ENCODE measurements at places on chromosomes 3 and 15.

DNA sequence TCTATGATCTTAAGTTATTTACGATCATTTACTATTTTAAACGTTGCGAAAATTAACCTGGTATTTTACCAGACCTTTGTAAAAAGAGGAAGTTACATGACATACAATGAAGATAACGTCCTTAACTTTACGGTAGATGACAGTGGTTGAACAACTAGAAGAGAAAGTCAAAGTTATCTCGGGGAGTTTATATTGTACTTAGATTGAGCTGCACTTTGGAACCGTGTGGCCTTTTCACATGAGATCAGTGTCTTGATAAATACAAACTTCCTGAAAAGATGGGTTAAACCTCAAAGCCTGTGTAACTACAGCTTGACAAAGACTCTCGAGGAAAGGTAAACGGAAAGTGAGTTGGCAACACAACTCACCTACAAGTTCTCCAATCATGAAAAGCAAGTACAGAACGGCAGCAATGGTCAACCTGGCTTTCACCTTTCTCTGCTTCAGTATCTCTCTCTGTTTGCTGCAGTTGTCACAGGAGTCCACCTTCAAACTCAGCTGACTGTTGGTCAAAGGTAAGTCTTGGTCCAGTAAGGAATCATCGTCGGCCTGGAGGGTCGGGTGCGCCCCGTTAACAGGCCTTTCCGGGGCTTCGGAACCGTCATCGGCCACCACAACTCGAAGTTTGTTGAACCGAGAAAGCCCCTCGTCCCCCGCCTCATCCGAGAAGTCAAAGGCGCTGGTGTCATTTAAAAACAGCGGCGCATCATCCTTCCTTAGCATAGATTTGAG is 793 bp downstream of the SLC30A4 start:
- no peak for DNase-seq

DNA sequence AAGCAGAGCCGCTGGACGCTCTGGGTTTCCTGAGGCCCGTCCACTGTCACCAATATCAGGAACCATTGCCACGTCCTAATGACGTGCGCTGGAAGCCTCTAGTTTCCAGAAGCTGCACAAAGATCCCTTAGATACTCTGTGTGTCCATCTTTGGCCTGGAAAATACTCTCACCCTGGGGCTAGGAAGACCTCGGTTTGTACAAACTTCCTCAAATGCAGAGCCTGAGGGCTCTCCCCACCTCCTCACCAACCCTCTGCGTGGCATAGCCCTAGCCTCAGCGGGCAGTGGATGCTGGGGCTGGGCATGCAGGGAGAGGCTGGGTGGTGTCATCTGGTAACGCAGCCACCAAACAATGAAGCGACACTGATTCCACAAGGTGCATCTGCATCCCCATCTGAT is 3.3 kb downstream of the RHO start:
- DNase-seq: no peak

DNA sequence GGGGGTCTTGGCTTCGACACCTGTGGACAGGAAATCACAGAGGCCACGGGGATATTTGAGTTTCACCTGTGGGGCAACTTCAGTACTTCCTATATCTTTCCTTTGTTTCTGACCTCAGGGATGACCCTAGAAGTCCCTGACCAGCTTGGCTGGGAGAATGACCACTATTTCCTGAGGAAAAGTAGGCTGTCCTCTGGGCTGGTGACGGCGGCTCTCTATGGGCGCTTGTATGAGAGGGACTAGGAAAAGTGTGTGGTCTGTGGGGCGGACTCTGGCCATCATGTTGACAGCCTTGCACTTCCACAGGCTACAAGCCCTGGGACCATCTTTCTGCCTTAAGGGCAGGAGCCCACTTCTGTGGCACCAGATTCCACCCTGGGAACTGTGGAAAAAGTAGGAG is 43.7 kb downstream of the BTD start:
- DNase-seq: no peak

- no peak for DNase-seq
Measured at GRCh38 chr3:149547954-149548668, 73.6 kb downstream of the TM4SF4 start.

DNA sequence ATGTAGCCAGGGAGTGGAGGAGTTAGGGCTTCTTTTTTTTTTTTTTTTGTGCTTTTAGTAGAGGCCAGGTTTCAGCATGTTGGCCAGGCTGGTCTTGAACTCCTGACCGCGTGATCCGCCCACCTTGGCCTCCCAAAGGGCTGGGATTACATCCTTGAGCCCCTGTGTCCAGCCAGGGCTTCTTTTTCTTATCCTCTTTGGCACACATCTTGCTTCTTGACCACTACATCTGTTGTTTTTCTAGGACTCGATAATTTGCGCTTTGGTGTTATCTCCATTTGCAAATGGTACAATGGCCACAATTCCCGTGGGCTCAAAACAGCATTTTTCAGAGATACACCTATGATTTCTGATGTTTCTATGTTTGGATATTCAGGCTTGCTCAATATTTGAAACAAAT is 4.2 kb downstream of the SKIL start:
- no peak for DNase-seq

- DNase-seq: no peak
Measured at GRCh38 chr3:134665243-134665642, 14.4 kb upstream of the KY start.

GRCh38 chr15:59232476-59232875 is 25.8 kb downstream of the LDHAL6B start:
- DNase-seq: no peak

DNA sequence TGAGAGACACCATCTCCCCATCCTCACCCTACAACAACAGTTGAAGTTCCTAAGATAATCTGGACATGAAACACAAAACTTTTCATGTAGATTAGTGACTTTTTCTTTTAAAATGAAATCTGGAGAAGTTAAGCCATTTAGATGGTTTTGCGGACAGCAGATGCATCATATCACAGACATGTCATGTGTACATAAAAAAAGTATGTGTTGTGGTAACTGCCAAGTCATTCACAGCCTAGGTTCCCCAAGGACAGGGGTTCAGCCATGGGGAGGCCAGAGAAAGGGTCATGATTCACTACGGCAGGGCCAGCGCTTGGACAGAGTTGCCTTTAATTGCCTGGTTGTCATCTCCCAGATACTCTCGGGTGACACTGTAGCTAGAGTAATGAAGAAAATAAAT is 163.2 kb downstream of the PDZRN3 start:
- no peak for DNase-seq

DNA sequence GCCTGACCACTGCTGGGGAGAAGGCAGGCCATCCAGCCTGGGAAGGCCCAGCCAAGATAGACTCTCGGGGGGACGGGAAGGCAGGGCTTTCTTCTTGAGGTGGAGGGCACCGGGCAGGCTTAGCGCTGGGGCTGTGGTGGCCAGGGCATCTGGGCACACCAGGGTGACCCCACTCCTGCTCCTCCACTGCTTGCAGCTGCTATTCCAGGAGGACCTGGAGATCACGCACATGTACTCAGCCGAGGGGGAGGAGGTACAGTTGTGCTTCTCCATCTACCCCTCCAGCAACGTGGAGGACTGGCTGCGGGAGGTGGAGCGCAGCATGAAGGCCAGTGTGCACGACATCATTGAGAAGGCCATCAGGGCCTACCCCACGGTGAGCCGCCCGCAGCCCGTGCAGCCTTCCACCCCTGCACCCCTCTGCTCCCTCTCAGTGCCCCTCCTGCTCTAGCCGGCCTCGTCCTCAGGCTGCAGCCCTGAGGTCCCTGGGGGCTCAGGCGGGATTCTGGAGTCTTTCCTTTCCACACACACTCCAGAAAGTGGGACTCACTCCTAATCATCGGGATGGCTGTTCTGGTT is 42.3 kb downstream of the DNAH1 start:
- DNase-seq: no peak

DNA sequence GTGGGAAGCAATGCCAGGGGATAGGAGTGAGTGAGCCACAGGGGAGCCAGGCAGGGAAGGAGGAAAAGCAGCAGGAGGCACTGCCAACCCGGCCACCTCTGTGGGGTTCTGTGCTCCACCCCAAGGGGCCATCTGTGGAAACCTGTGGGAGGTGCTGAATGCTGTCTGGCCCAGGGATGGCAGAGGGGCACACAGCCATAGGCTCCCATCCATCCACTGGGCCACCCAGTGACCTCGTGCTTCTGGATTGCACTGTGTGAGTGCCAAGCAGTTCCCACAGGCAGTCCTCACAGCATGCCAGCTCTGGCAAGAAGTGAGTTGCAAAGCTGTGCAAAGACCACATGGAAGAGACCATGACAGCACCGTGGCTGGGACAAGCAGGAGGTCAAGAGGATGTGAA is 27.5 kb downstream of the DNAJB8 start:
- no peak for DNase-seq

DNA sequence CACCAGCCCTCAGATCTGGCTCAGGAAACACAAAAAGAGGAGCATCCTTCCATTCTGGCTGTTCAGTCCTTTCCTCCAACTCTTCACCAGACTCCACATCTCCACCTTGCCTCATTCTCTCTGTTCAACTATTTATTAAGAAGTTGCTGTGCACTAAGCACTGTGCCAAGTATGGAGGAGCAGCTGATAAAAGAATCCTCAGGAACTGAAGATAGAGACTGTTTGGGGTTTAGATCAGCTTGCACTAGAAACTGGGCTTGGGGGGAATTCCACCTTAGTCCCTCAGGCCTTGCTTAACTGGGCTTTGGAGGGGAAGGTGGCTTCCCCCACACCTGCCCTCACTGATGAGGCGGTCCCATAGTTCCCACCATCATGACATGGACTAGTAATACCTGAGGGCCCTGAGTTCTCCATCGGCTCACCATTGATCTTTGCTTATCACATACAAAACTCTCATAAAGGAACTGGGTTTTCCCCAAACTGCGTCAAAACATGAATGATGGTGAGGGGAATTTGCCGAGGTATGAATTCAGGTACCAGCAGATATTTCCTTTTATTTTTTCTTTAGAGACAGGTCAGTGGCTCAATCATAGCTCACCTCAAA is 1.7 kb upstream of the CCR8 start:
- DNase-seq: peak; percentile 62

- peak; percentile 42 for DNase-seq
Measured at GRCh38 chr3:28667646-28668621, 319.3 kb upstream of the AZI2 start.

GRCh38 chr15:85671156-85671555 is 123.6 kb downstream of the KLHL25 start:
- no peak for DNase-seq

- DNase-seq: no peak
Measured at GRCh38 chr3:147410116-147410525, 956 bp downstream of the ZIC1 start.

GRCh38 chr3:137762674-137763593 is 1.2 kb upstream of the SOX14 start:
- no peak for DNase-seq

DNA sequence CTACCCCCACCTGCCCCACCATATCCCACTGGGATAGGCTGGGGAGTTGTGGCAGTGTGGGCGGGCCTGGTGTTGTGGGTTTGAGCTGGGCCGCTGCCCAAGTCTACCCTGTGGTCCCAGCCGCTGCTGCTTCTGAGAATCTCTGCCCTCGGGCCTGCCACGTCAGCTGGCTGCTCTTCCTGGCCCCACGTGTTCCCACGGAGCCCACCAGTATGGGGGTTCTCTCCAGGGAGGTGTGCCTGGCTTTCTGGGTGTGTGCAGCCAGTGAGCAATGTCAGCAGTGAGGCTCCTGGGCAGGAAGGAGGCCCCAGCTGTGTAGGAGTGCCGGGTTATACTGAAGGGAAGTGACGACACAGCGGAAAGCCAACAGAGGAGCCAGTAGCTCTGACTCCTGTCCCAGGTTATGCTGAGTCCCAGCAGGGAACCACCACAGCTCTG is 10.5 kb downstream of the GNAI2 start:
- peak; percentile 90 for DNase-seq

GRCh38 chr3:52279596-52279995 is 1.1 kb upstream of the WDR82 start:
- DNase-seq: no peak

- peak; percentile 74 for DNase-seq
Measured at GRCh38 chr15:50247819-50248655, 17.5 kb downstream of the HDC start.

- DNase-seq: peak; percentile 75
Measured at GRCh38 chr3:186025161-186025560, 83.7 kb downstream of the ETV5 start.

GRCh38 chr3:46866720-46867549 is 3.7 kb upstream of the MYL3 start:
- DNase-seq: peak; percentile 83

- no peak for DNase-seq
Measured at GRCh38 chr3:140443073-140443472, 234.8 kb upstream of the TRIM42 start.

GRCh38 chr3:165206454-165207266 is 10.5 kb upstream of the SLITRK3 start:
- DNase-seq: peak; percentile 37

DNA sequence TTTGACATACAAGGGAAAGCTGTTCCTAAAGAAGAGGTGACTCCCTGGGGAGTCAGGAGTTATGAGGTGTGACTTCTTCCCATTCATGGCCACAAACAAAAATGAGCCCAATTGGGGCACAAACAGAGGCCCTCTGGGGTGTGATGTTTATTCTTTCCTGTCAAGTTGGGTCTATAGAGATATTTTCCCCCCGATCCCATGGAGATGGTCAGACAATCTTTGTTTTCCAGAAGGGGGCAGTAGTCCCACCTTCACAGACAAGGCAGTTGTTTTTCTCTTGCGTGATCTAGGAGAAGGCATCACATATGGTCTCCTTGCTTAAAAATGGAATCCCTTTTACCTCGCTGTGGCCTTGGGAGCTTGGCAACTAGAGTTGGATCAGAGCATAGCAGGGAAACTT is 110.3 kb downstream of the MFSD1 start:
- DNase-seq: no peak

DNA sequence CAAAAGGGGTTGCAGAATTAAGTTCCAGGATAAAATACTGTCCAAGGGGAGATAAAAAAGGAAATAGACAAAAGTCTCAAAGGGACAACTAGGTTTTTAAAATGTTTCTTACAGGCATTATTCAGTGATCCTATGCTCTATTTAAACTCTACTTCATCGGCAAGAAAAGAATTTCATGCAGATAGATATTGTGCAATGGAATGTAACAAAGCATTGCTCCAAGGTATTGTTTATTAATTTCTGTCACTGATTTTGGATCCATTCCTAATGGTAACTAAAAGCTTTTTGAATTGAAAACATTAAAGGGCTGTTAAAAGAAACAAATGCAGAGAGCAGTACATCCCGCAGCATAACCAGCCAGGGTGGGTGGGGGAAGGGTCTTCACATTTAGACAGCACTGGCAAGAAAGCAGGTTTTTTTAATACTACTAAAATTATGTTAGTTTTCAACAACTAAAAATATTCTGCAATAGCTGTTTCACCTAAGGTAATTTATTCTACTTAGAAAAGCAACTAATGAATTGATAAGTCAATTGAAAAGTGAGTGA is 82.9 kb downstream of the THBS1 start:
- DNase-seq: no peak

DNA sequence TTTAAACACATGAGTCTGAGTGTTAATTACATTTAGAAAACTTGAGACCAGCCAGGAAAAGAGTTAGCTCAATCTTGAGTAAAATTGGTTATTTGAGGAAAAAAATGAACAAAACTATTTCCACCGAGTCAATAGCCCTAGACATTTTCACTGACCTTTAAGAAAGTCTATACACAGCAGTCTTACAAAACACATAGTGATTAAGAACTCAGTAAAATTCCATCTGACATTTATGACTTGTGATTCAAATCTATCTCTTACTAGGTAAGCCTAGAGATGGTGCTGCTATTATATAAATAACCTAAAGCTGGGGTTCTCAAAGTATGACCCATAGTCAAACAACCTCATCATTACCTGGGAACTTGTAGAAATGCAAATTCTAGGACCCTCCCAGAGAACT is 109.1 kb upstream of the COL8A1 start:
- DNase-seq: no peak
